C1 segment of cervical spinal cord (tissue), 14 donors: ENCODE measurements at places on chromosomes 3 and 15.

DNA sequence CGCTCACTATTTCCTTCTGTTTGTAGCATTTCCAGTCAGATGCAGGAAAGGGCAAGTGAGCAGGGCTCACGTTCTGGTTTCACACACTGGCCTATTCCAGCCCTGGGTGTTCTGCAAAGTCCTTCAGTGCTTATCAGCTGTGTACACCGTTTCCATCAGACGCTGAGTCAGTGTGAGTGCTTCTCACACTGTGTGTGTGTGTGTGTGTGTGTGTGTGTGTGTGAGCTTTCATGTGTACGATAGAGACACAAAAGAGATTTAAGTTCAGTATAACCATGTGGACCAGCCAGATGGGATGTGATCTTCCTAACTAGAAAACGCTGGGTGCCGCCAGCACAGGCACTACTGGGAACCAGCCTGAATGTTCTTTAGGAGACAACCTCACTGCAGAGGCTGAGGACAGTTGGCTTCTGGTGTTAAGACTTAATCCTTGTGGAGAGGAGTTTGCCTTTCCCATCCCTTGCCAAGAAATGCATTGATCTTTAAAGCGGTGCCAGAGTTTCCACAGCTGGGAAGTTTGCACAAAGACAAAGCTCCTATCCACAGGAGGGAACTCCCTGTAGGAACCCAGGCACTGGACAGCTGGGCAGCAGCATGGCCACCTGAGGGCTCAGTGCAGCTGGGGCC is 3.9 kb upstream of the CHSY1 start:
- no peak for DNase-seq

DNA sequence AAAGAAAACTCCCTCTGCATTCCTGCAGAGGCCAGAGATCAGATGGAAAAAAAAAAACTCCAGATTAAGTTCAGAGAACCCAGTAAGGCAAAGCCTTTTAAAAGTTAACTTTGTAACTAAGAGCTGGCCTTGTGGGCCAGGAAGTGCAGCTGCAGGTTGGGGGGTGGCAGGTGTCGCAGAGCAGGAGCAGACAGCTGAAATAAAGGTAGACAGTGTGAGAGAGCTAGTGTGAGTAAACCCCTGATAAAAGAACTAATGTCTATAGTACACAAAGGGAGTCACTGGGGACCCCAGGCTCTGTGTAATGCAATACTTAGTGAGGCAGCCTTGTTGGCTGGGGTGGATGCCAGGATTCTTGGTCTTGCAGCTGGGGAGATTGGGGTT is 42.1 kb downstream of the PPCDC start:
- DNase-seq: no peak

- DNase-seq: no peak
These were observed 310.9 kb downstream of the BCHE start for GRCh38 chr3:165526367-165526766.

DNA sequence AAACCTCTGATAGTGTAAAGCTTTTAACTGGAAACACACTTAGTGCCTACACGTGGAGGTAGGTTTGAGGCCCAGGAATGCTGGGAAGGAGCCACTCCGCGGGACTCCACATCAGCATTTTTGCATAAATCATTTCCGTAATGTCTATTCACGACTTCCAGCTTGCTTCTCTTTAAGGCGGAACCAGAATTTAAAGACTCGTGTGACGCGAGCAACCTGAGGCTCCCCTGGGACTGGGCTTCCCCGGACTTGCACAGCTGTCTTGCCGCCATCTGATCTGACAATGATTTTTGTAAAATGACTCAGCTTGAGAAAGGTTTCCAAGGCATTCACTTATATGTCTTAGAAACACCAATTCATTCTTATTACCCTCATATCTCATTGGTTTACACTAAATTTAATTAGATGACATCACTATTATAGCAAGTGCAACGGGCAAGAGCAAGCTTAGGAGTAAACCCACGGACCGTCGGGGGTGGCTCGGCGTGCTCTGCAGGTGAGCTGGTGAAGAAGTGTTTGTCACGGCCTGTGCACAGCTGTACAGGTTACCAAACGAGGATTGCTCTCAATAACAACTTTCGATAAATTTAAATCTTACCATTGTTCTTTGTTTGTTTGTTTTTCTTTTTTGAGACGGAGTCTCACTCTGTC is 95.2 kb downstream of the CHSY1 start:
- no peak for DNase-seq

- peak; percentile 9 for DNase-seq
These were observed 9.1 kb upstream of the SCG3 start for GRCh38 chr15:51672155-51672687.

GRCh38 chr3:196202516-196202970 is 8.7 kb downstream of the ZDHHC19 start:
- no peak for DNase-seq

DNA sequence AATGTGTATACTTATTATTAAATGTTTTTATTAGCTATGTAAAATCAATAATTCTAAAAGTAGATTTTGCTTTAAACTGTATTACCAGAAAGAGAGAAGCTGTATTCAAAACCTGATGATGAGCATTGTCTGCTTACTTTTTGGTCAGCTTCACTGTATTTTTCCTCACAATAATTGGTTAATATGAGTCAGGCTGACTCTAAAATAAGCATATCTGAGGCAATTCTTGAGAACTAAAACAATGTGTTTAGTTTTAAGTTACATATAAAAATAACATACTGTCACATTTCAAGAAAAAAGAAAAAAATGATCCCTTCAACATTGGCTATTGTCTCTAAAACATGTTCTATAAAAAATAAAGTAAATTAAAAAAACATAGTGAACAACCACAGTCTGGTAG is 66.1 kb downstream of the EPHA3 start:
- DNase-seq: no peak

DNA sequence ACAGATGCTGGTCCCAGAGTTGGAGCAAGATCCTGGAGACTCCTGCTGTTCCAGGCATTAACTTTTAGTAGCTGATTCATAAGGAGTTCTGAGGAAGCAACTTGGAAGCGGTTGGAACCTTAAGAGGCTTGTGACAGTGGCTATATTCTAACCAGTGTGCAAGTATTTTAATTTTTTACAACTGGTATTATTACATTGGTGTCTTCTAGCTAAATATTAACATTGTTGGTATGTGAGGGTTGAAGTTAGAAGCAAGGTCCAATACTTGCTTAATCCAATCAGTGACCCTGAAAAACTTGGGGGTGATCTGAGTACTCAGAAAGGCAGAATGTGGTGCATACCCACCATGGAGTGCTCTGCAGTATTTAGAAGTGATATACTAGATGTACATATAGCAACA is 1.5 kb upstream of the OR4F15 start:
- no peak for DNase-seq

GRCh38 chr3:56782215-56782614 is 19.5 kb downstream of the ARHGEF3 start:
- no peak for DNase-seq

- DNase-seq: no peak
These were observed 580.6 kb upstream of the ADAMTS9 start for GRCh38 chr3:65268426-65268825.

- DNase-seq: no peak
These were observed 213.3 kb downstream of the SLC9A9 start for GRCh38 chr3:143634991-143635390.

DNA sequence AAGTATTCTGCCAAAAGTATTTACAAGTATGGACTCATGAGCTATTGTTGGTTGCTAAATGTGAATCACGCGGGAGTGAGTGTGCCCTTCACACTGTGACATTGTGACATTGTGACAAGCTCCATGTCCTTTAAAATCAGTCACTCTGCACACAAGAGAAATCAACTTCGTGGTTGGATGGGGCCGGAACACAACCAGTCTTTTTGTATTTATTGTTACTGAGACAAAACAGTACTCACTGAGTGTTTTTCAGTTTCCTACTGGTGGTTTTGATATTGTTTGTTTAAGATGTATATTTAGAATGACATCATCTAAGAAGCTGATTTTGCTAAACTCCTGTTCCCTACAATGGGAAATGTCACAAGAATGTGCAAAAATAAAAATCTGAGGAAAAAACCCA is 30.3 kb downstream of the SYNM start:
- DNase-seq: no peak

GRCh38 chr3:183563536-183563874 is 8.0 kb upstream of the KLHL6 start:
- no peak for DNase-seq

GRCh38 chr3:173404156-173404555 is 6.6 kb downstream of the NLGN1 start:
- DNase-seq: no peak

GRCh38 chr3:13613343-13614190 is 64.6 kb downstream of the FBLN2 start:
- no peak for DNase-seq

DNA sequence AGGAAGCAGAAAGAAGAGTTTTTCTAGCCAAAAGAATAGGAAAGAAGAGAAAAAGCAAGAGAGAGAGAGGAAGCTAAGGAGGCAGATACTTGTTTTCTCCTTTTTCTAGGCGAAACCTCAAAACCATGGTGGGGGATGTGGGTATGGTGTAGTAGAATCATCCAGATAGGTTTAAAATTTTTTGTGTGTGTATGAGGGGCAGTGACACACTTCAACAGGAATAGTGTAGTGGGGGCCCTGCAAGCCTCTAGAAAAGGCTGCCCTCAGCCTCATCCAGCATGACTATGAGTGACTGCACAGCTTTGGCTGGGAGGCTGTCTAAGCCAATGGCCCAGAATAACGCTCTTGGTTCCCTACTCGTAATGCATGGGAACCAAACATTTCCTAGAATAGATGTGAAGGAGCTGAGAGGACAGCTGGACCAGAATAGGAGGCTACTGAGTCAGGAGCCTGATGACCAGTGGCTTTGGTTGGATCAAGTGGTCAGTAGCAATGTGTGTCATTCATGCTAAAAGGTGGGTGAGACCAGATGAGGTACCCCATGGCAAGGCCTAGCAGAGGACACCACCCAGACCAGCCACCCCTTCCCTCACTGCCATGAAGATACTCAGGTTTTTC is 24.4 kb downstream of the MOBP start:
- DNase-seq: no peak

DNA sequence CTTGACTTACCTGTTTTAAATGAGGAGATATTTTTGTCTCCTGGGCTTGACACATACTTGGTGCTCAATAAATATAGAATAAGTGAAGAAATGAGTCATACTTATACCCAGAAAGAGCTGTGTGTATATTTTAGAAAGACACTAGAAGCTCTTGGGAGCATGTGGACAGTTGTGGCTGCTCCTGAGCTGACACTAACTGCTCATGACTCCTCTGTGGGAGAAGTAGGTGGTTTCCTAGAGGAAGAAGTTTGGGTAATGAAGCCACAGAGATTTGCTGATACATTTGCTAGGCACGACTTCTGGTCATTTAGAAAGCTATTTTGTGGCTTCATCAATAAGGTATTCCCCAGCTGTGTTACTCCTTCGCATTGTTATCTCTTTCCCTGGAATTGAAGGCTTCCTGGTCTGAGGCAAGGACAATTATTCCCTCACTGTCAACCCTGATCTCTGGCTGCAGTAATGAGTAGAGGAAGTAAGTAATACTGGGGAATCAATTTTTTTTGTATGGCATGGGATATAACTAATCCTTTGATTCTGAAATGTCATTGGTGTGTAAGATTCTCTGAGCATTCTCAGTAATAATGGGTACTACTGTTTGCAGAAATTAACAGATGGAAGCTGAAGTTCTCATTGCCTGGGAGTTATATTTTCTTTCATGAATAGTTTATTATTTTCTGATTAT is 79.6 kb upstream of the DCBLD2 start:
- no peak for DNase-seq

DNA sequence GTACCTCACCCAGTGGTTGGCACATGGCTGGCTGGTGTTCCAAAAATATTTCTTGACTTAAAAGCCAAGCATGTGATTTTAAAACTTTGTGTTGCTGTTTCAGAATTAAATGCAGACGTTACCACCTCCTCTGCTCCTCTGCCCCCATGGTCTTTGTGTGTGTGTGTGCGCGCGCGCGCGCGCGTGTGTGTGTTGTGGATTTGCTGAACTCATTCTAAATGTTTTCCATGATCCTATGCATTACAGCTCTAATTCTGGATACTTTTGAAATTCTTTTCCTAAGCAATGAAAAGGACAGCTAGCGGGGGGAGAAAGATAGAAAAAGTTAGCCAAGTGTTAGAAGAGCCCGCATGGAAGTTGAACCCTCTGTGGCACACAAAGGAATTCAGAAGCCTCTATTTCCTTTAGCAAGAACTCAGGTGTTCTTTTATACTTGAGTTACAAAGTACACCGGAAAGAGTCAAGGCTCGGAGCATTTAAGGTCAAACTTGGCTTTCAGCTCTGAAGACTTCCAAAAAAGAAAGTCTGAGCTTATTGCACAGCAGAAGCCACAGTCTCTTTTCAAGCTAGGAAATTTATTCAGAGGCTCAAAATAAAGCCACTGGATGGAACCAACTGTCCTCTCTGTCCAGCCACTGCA is 350.5 kb upstream of the TBL1XR1 start:
- DNase-seq: no peak

DNA sequence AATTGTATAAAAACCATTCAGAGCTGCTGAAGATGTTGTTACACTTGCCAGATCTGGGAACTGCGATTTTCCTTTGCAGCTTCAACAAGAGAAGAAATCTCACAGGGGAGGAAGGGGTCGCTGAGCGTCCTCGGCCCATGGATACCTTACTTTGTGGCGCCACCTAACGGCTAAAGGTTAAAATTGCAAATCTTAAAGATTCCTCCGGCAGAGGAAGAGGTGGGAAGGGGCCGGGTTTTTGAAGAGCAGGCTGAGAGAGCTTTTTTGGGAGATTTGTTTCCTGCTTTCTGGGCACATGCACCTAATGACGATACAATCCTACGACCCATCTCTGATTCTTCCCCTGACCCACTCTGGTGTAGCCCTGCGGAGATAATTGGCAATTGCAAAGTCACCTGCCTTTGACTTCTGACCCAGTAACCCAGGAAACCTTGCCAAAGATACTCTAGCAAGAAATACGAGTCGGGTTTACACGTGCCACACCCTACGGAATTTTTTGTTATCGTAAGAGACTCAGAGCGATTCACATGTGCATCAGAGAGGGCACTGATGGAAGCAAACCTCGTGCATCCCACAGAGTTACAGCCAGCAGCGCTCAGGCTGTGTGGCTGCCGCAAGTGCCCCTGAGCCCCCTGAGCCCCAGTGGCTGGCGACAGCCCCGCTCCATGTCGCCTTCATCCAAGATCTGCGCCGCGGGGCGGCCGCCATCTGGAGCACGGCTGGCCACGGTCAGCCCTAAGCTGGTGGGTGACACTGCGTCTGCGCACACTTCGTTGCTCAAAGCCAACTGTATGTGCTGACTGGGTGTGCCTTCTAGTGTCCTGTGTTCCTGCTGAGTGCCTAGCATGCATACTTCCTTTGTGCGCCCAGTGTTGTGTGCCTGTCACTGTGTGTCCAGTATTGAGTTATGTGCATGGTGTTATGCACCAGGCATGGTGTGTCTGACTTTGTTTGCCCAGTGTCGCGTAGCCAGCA is 55.2 kb upstream of the CHRNA7 start:
- DNase-seq: peak; percentile 15

- DNase-seq: no peak
These were observed 52.2 kb downstream of the PLXNA1 start for GRCh38 chr3:127034990-127035652.

- no peak for DNase-seq
These were observed 481.5 kb downstream of the LPP start for GRCh38 chr3:188635258-188636042.
